ENCODE measurements at places on chromosomes 3 and 15.

- DNase-seq: no peak
Observed at GRCh38 chr15:58631319-58631718, 118.2 kb downstream of the ADAM10 start.

GRCh38 chr3:119276680-119277079, 17.5 kb upstream of the ARHGAP31 start:
- DNase-seq: no peak

- DNase-seq: no peak
Observed at GRCh38 chr15:60362321-60363086, 35.3 kb downstream of the ANXA2 start.

- DNase-seq: no peak
Observed at GRCh38 chr3:193348686-193349085, 29.9 kb downstream of the ATP13A5 start.

DNA sequence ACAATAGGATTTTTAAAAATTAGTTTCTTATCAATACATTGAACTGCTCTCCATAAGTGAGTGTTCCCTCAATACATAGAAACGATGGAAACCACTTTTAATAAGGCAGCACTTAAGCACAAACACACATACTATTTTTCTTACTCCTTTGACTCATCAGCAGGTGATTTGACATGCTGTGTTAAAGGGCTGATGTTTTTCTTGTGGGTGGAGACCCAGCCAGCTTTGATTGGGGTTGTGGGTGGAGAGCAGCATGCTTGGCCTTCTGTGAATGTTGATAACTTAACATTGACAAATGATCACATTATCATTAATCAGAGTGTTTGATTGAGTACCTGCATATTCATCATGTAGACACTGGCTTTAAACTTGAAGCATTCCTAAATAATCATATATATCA, 223.0 kb upstream of the DPH6 start:
- no peak for DNase-seq

GRCh38 chr3:190059242-190059590, 61.5 kb downstream of the P3H2 start:
- no peak for DNase-seq

DNA sequence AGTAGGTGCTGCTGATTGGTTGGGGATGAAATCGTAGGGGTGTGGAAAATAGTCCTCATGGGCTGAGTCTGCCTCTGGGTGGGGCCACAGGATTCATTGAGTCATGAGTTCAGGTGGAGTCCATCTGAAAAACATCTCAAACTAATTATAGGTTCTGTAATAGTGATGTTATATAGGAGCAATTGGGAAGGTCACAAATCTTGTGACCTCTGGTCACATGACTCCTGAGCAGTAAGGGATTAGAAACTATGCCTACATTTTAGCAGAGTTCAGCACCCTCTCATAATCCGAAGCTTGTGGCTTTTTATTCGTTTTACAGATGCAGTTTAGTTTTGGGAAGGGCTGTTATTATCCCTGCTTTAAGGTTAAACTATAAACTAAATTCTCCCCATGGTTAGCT, 22.9 kb upstream of the NEDD4 start:
- DNase-seq: no peak

DNA sequence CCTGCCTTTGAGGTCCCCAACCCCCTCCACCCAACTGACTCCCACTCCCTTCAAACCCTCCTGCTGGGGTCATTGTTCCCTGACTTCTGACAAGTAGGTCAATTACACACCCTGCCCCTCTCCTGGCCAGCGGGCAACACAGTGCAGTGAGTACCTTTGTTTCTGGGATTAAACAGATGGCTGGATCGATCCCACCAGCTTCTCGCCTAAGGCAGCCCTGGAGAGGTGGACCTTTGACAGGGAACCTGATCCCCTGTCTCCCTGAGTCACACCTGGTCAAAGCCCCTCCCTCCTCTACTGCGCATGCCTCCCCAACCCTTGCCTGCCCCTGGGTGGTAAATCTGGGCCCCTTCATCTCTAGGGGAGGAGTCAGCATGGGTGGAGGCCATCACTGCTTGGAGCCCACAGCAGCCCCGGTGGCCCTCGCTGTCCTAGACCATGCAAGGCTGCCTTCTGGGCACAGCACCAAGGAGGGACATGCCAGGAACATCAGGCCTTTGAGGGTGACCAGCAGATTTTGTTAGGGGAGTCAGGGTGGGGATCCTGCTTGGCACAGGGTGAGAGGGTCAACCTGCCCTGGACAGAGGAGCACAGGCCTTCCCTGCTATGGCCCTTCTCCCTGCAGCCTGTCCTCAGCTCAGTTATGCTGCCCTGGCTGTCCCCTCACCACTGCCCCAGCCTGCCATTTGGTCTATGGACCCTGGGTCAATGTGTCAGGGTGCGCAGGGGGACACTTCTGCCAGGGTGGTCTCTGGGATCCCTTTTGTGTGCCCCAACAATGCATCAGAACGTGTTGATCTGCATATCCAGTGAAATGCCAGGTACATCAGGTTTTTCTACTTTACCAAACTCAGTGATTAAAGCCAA, 9.8 kb upstream of the PRR23E start:
- no peak for DNase-seq

DNA sequence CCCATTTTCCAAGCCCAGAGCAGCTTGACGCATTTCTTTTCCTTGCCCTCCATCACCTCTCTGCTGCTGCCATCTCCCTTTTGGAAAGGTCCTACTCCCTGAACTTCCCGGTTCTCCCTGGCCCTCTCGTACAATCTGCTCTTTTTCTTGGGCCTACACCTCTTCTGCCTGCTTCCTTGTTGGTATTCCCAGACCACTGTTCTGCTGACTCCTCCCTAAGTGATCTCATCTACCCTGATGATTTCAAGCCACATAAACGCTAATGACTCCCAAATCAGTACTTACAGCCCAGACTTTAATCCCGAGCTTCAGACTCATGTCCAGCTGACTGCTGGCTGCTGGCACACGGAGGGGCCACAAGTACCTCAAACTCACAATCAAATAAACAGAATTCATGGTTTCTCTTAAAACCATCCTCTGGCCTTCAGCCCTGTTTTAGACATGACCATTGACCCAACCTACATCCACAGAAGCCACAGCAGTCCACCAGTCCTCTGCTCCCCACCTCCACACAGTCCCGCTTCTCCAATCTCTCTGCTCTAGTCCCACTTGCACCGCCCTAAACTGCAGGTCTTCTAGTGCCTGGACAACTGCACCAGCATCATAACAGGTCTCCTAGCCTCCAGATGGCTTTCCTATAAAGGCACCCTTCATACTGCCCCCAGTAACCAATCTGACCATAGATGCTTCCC, 57.6 kb downstream of the AAGAB start:
- no peak for DNase-seq

GRCh38 chr3:179100652-179101051, 29.0 kb upstream of the ZMAT3 start:
- no peak for DNase-seq

GRCh38 chr3:4834403-4834866, 144.8 kb upstream of the BHLHE40 start:
- peak; percentile 58 for DNase-seq

DNA sequence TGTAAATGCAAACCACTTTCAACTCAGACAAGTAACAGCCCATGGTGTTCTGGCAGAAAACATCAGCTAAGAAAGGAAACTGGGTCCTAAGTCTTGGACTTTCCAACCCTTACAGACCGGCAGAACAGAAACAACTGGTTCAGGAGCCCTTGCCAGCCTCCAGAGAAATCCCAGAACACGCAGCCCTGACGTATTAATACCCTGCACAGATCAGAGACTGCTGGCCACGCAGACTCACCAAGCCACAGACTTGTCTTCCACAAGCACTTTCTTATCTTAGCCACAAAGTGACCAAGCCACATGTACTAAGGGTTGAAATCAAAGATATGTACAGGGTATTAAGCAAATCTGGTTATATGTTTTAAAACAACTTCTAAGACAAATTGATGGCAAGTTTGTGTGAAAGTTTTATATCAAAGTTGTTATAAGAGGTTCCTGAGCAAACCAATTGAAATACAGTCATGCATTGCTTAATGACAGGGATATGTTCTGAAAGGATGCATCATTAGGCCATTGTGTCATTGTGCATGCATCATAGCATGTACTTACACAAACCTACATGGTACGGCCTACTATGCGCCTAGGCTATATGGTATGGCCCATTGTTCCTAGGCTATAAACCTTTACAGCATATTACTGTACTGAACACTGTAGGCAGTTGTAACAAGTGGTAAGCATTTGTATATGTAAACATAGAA, 36.8 kb downstream of the BTD start:
- no peak for DNase-seq

GRCh38 chr3:122258757-122259371, 66.2 kb upstream of the CSTA start:
- DNase-seq: no peak

GRCh38 chr3:45795509-45795881, 841 bp downstream of the SLC6A20 start:
- no peak for DNase-seq

DNA sequence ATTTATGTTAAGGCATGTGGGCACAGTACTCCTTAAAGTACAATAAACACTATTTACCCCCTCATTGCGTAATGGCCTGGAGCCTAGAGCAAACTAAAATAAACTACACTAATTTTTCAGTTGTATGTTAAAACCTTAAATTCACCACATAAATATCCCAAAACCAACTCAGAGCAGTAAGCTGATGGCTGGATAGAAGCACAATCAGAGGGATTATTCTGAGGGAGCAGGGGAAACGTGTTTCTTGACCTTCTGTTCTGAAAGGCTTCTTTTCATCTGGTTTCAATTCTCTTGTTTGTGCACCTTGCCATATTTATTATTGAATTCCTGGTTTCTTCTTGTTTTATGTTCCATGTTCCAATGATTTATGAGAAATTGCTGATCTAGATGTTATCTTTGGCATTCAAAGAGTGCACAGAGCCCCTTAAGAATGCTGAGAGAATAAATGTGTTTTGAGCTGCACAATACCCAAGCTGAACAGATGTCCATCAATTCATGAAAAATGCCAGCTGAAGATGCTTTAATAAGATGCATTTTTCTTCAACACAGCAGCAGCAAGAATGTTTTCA, 29.6 kb downstream of the RPL22L1 start:
- DNase-seq: no peak

GRCh38 chr15:70284438-70285214, 186.9 kb upstream of the TLE3 start:
- DNase-seq: no peak

DNA sequence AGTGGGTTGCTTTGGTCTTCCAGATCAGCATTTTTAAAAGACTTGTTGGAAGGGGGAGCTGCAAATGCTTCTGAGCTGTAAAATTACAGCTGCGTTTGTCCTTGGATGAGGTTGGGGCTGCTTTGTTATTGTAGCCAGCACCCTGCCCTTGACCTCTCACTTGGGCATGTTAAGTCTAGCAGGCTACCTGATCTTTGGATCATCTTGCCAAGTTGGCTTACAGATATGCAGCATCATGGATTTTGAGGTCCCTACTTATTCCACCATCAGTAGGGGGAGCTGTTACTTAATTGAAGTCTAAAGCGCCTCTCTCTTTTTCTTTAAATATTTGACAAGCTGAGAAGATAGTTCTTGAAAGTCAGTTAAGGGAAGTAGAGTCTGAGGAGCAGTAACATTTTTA, 793.0 kb downstream of the MCTP2 start:
- DNase-seq: no peak

DNA sequence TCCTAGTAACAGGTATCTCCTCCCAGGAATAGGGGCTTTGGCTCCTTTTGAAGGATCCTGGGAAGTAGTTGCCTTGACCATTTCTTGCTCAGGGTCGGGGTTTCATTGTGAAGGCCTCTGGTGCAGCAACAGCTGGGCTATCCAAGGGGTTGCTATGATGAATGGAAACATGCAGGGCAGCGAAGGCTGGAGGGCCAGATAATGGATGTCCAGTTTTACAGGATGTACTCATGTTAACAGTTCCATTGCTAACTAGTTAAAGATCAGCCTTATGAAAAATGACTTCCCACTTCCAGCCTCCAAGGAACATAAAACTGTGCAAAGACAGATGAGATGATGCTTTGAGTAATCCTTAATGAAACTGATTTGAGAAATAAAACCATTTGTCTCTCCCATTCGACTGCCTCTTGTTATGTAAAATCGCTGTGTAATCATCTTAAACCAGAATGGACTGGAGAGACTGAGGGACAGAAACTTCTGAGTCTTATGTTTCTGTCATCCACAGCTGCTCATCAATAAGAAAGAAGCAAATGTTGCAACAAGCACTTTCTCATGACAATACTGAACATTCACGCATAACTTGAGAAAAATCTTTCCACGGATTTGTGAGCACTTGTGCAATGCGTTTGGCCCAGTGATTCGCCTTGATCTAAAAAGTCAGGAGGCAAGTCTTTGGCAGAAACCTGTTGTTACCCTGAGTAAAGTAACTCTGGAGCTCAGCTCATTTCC, 473.5 kb upstream of the RGMA start:
- DNase-seq: no peak

GRCh38 chr3:38707730-38708129, 58.2 kb upstream of the SCN5A start:
- no peak for DNase-seq

DNA sequence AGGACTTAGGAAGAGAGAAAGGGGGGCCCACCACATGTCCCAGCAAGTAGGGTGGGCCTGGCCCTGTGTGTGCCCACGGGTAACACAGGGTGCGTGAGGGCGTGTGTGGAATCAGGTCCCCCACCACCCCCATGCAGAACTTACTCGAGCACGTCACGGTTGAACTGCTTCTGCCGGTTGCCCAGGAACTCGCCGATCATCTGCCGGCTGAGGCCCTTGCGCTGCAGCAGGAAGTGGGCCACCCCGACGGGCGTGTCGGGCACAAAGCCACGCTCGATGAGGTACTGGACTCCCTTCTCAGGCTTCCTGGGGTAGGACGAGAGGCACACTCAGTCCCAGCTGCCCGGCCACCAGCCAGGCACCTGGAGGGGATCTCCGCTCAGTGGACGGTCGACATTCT, 83.1 kb upstream of the RPL32 start:
- DNase-seq: no peak

DNA sequence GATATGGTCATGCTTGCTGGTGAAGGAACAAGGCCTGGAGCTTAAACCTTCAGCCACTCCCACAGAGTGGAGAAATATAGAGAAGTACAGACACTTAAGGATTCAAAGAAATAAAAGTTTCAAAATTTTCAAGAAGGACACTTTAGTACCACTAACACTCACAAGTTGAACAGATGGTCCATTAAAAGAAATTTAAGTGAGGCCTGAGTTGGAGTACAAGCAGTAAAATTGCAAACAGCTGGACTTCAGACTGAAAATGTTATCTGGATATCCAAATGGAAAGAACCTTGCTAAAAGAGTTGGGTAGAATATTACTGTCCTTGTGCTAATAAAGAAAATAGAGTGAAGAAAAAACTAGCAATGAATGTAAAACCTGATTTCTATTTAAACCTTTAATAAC, 397.1 kb upstream of the KCNMB2 start:
- DNase-seq: no peak

- no peak for DNase-seq
Observed at GRCh38 chr3:127422663-127423375, 135.0 kb upstream of the PRR20G start.
